ENCODE measurements at places on chromosomes 5 and 9.

- DNase-seq = no peak
Observed at GRCh38 chr5:156920861-156921431, 42.1 kb downstream of the TIMD4 start.

DNA sequence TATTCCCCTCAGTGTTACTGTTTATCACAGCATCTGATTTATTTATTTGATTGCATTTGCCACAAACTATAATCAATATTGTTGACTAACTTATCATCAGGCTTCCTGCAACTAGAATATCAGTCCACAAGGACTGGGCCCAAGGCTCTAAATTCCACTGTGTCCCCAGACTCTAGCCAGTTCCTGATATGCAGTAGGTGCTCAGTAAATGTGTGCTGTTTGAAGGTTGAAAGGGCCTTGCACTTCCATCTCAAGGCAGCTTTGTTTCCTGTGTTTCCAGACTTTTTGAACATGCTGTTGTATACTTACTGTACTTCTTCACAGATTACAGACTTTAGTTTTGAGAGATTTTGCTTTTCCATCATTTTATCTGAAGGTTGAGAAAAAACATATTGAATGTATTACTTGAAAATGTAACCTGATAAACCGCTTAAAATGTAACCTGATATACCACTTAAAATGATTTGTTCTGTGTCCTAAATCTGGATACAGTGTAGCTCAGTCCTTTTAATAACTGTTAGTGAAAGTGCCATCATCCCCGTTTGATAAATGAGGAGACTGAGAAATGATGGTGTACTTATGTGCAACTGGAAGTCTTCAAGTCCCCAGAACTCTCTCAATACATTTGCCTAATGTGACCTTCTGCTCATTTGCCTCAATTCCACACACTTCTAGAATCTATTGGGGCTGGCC is 18.7 kb downstream of the KIAA1191 start:
- DNase-seq = no peak

DNA sequence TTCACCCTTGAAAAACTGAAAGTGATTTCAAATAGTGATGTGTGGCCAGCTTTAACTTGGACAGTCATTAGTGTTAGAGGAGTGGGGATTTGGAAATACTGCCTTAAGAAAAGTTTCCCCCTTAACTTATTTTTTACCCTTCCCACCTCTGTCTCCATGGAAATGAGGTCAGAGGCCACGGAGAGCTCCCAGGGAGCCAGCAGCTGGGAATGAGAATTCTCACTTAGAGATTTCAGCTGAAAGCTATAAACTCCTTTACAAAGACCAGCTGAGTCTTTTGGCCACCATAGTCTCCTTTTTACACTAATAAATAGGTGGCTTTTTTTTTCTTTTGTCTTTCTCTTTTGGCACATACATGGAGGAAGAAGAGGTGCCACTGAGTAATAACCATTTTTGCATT is 45.7 kb upstream of the PIK3R1 start:
- DNase-seq = no peak

- no peak for DNase-seq
Observed at GRCh38 chr9:123655681-123656423, 274.1 kb downstream of the DENND1A start.

GRCh38 chr5:73908846-73909245 is 282.9 kb downstream of the ARHGEF28 start:
- no peak for DNase-seq
